ENCODE measurements at places on chromosomes 3 and 15.

GRCh38 chr3:122929188-122930062 is 98.1 kb downstream of the SEMA5B start:
- DNase-seq, result no peak

GRCh38 chr3:43998836-43999727 is 242.6 kb upstream of the TOPAZ1 start:
- DNase-seq, result peak; percentile 80

DNA sequence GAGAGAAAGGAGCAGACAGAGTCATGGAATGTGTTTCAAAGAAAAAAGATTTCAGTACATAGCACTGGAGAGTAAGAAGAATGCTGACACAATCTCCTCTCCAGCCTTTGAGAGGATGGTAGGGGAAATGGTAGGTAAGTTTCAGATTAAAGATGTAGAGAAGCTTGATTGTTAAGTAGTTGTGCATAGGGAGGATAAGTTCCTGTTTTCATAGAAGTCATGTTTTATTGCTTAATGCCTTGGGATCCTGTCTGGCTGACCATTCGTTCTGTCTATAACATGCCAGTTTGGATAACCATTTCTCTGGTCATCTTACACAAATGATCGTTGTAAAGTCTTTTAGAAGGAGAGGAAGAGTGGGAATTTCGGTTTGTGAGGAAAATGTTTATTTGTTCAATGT is 95.7 kb upstream of the IGSF10 start:
- DNase-seq, result no peak

DNA sequence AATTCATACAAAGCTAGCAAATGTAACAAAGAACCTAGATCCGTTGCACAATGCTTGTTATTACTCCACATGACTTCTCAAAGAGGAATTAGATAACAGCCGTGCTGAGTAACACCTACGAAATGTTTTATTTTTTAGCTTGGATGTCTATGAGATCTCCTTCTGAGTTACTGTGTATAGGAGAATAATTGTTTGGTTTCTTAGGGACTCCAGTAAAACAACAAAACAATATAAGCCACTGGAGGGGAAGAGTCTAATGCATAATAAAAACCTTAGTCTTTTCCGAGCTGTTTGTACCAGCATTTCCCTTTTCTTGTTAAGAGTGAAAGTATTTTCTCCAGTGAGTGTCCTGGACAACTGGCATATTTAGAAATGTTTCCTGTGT is 15.6 kb downstream of the SNAP23 start:
- DNase-seq, result no peak

- no peak for DNase-seq
Measured at GRCh38 chr3:185317674-185318073, 45.3 kb upstream of the MAP3K13 start.

DNA sequence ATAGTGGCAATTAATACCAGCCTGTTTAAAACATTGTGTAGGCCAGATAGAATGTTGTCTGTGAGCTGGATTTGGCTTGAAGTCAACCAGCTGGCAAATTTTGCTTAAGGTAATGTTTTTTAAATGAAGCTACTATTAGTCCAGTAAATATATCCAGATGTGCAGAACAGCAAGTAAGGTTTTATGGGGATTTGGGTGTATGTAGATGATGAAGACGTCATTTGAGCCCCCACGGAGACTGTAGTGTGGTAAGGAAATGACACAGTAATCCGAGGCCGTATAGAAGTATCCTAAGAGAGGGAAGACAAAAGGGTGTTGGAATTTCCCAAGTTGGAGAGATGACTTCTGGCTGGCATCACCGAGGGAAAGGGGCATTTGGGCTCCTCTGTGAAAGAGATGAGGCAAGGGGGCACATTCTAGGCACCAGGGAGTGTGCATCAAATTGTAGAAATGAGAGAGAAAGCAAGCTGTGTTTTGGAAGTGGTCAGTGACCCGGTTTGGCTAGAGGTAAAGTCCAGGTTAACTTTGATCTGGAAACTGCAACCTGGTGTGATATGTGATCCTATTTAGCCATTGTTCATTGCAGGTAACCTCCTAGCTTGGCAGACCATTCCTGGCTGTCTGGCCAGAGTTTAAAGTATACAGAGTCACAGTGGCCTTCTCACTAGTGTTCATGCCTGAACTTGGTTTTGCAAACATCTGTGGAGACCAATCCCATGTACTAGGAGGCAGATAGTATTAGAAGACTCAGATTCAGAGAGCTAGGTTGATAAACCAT is 104.2 kb downstream of the ITPR1 start:
- no peak for DNase-seq

DNA sequence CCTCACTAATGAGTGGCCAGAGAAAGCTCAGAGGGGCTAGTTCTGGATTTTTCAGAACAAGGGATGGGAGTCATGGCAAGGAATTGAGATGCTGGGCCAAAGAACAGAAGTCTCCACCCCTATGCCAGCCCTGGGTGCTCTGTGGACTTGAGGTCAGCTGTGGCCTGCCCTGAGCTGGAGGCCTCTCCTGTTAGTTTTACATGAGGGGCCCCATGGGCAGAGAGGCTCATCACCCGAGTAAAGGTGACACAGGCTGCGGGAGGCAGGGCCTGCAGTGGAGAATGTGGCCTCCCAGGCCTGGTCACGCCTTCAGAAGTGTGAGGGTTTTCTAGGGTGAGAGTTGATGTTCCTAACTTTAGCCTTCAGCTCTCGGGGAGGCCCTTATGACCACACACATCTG is 44.9 kb downstream of the ABHD5 start:
- DNase-seq, result no peak

GRCh38 chr15:62291262-62291661 is 126.2 kb upstream of the C2CD4B start:
- no peak for DNase-seq

DNA sequence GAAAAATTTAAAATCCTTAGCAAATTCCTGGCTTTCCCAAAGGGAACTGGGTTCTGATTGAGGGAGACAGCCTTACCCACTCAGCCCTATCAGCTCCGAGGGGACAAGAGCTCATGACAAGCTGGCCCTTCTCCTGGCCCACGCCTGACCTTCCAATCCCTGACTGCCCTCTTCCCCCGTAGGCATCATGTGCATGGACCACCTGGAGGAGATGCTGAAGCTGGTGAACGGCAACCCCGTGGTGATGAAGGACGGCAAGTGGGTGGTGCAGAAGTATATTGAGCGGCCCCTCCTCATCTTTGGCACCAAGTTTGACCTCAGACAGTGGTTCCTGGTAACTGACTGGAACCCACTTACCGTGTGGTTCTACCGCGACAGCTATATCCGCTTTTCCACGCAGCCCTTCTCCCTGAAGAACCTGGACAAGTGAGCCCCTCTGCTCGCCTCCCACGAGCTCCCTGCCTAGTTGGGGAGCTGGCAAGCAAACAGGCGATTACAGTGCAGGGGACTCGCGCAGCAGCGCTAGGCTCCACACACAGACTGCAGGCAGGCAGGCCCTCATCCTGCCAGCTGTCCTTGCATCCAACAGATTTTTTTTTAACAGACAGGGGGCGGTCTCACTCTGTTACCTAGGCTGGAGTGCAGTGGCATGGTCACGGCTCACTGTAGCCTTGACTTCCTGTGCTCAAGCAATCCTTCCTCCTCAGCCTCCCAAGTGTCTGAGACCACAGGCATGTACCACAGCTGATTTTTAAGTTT is 16.8 kb downstream of the RPUSD3 start:
- DNase-seq, result no peak

DNA sequence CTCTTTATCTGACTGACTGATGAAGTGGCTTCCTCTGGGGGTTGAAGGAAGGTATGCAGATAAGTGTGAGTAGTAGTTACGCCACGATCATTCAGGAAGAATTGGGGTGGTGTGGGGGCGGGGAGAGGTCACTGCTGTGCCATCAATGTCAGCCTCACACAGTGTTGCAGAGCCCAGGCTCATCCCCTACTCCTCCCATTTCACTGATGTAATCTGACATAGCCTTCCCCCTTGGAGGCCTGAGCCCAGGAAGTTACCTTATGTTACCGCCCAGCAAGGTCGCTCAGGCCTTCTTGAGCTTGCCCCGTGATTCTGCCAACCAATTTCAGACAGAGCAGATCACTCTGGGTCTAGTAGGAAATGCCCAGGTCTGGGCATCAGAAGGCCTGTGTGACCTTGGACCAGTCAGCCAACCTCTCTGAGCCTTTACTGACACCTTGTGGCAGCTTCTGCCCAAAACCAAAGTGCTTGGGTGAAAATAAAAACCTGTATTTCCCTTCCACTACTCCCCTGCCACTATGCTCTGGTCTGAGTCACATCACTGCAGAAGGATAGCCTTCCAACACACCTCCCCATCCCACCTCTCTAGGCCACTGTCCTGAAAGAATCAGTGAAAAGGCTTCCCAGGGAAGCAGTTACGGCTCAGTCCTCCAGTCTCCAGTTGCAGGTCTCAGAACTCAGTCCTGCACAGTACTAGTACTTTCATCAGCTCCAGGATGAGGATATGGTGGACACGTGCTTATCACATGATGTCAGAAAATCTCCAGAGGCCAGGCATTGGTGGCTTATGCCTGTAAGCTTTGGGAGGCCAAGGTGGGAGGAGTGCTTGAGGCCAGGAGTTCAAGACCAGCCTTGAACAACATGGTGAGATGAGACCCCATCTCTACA is 28.1 kb upstream of the INSYN1 start:
- no peak for DNase-seq

- no peak for DNase-seq
Measured at GRCh38 chr3:111926266-111926676, 52.6 kb upstream of the ABHD10 start.

- DNase-seq, result no peak
Measured at GRCh38 chr15:24878153-24878552, 76.6 kb upstream of the SNRPN start.

DNA sequence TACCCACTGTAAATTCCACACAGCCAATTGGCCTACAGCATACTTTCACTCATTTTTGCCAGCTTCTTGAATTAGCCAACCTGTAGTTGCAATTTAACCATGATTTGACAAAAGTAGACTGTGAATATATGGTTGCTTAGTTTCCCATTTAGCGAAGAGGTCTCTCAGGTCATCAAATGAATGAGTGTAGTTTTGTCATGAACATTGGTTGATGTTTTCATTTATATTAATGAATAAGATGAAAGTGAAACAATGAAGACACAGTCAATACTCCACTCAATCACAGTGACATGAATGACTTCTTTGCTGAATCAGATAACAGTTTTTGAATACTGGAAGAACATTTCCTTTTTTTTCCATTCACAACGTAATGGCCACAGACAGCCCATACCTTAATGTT is 15.3 kb upstream of the FAM3D start:
- DNase-seq, result no peak

DNA sequence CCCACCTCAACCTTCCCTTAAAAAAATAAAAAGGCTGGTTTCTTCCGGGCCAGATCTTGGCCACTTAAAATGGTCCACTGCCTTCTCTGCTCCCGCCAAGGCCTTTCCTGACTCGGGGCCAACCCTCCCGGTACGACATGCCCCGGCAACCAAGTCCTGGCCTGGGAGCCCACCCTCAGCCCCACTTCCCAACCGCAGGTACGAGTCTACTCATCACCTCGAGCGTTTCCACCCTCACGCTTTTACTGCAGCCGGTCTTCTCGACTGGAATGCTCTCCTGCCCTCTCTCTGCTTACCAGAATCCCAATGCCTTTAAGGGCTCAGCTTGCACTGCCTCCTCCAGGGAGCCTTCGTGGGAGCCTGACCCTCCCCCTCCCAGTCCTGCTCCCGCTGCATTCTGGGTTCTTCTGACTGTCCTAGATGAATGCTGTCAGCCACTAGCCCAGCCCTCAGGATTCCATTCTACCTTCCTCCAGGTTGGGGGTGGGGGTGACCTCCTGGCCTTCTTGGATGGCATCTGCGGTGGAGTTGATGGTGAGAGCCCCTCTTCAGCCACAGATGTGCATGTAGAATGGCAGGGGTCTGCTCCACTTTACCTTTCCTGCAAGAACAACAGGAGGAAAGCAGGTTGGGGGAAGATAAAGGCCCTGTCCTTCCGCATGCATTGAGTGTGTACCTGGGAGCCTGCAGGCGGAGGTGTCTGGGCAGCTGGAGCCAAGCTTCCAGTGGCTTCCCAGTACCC is 1.1 kb upstream of the CSRNP1 start:
- no peak for DNase-seq

DNA sequence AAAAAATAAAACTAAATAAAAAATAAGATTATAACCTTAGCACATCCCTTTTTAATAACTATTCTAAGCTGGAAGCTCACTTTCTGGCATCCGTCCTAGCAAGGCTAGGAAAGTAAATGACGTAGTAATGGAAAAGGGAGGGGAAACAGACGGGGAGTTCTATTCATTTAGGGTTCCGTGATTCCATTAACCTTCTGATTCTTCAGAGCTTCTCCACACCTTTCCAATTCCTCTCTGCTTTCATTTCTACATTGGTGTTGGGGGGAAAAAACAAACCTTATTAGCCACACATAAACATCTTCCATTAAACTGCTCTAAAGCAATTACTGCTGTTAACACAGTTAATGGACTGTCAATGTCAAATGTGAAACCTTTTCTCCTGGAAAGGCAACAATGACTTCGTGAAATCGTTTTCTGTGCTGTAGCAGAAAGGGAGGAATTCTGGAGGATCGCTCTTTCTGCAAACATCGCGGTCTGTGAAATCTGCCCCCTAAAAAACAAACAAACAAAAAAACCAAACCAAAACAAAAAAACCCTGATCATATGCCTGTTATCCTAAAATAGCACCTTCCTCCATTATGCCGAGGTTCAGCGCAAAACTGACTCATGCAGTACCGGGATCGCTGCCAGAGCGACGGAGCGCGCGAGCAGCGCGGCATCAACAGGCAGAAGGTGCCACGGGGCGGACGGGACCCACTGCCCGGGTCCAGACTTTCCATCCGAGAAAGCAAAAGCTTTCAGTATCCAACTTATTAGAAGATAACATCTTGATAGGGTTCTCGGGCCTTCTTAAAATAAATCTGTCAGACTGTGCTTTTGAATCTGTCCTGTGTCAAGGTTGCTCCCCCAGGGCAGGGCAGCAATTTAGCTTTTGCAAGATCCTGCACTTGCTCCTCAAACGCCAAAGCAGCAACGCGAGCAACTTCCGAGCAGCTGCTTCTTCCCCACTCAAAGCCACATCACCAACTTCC is 156.2 kb downstream of the FGF12 start:
- DNase-seq, result no peak

- no peak for DNase-seq
Measured at GRCh38 chr15:68789534-68790241, 31.0 kb downstream of the ANP32A start.

Data from GM10248 (cell line).